Thymus (tissue), 14 donors: ENCODE measurements at places on chromosomes 4 and X.
A peak's percentile ranks its signal among the peaks of the same experiment; 100 is the strongest.

DNA sequence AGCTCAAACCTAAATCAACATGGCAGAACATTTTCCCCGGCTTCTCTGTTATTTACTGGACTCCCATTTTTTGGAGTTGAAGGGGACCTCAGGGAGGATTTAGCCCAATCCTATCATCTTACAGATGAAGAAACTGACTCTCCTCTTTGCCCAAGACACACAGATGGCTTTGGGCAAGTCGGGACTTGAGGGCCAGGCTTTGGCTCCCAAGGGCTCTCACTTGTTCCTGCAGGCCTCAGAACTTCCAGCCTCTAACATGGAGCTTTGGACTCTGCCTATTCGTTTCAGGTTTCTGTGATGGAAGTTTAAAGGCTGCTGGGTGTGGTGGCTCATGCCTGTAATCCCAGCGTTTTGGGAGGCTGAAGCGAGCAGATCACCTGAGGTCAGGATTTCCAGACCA is 59.5 kb downstream of the RHOH start:
- no peak for DNase-seq

GRCh38 chr4:57412259-57413054 is 302.3 kb upstream of the IGFBP7 start:
- DNase-seq: no peak

- no peak for DNase-seq
Measured at GRCh38 chr4:95599777-95600400, 51.1 kb upstream of the UNC5C start.

GRCh38 chr4:7134737-7135388 is 57.5 kb upstream of the SORCS2 start:
- DNase-seq: no peak

DNA sequence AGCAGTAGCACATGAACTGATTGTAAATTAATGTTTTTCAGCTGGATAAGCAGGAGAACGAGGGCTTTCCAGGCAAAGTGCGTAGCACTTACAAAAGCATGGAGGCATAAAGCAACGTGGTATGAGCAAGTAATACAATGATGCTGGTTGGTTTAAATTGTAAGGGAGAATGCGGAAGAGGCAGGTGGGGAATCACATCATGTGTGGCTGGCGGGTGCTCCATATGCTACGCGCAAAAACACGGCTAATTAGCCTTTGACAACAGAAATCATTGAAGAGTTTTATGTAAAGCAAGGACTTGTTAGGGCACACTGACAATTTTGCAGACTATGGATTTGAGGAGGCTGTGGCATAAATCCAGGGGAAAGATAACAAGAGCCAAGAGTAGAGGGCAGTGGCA is 14.6 kb downstream of the SYTL4 start:
- no peak for DNase-seq

DNA sequence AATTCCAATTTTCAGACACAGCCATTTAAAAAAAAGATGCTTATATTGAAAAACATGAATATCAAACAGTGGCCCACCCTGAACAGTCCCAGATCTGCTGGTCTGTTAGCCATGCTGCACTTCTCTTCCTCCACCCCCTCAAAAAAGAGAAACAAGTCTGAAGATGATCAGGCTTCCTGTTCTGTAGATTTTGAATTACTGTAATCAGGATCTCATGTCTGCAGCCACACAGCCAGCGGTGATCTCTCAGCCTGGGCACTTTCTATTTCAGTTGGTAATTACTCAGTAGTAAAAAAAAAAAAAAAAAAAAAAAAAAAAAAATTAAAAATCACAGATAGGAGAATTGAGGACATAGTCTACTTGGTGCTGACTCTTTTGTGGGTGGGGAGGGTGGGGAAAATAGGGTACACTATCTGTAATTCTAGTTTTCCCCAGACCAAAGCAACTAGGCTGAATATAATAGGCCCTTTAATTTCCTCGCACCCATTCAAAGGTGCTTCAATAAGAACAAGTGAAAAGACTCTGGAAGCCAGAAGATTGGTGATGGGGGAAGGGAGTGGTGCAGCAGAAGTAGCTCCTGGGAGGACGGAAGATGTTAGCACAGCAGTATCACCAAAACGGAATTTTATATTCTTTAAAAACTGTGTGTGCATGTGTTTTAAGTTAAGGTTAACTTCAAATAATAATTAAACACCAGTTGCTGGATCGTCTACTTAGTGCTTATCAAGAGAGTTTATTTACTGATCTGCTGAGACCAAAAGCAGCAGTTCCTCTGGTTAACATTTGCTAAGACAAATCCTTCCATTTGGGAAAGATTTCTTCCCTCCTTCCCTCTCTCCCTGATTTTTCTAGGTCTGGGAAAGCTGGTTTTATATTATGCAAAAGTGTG is 47.0 kb downstream of the SPRY1 start:
- peak; percentile 45 for DNase-seq

DNA sequence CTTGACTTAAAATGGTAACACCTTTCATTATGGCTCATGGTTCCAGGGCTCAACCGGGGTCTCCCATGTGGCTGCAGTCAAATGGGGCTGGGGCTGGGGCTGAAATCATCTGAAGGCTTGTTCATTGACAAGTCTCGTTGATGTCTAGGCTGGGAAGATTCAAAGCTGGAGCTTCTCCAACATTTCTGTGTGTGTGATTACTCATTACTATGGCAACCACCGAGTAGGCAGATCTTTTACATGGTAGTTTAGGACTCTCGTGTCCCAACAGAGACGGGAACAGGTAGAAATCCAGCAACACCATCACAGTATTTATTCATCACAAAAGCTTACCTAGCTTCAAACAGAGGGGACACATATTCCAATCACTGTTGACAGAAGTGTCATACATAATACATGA is 7.8 kb downstream of the YTHDC1 start:
- DNase-seq: peak; percentile 8

- no peak for DNase-seq
Measured at GRCh38 chrX:109720947-109721346, 12.1 kb downstream of the ACSL4 start.

DNA sequence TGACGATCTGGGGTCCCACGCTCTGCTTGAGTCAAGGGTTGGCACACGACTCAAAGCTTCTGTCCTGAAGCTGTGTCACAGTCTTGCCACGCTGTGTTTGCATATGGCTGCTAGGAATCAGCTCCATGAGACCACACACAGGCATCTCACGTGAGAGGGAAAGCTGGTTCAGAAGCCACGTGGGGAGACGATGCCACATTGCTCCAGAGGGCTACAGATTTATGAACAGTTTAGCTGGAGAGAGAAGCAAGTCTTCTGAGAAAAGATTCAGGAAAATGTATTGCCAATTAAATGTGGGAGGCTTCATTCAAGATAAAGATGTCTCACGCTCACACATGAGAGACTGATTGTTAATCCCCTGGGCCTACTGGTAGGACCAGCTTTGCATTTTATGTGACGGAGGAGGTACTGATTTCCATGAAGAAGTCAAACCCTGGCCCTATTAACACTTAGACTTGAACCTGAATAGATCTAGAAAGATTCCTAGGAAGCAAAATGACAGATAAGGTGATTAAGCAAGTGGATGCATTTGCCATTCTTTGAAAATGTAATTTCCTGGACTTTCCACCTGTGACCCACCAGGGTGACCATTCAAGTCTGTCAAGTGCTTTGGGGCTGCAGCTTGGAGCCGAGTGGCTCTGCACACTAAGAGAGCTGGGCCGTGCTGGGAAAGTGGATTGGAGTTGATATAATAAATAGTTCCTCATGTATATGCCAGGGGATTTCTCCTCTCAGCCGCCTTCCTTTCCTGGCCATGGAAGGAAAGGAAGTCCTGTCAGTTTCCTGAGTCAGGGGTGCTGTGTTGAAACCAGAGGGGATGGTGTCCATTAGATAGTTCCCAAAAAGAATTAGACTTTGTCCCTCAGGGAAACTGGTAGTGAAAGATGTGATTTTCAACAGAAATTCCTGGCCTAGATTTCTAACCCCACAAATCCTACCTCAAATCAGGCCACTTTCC is 29.0 kb downstream of the ENPP6 start:
- DNase-seq: no peak

DNA sequence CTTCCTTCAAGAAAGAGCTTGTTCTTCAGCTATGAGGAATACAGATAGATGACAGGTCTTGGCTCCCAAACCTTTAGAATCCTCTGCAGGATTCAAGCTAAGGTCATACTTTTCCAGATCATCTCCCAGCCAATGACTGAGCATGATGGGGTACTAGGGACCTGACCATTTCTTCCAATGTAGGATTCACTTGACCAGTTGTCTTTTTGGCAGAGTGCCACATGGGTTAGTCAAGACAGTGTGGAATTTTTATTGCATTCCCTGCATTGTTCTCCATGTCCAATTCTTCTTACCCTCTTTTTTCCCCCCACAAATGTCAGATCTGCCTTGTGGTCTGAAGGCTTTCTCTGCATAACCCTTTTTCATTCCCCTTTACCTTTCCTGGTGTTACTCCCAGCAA is 99.5 kb downstream of the CCSER1 start:
- DNase-seq: no peak

DNA sequence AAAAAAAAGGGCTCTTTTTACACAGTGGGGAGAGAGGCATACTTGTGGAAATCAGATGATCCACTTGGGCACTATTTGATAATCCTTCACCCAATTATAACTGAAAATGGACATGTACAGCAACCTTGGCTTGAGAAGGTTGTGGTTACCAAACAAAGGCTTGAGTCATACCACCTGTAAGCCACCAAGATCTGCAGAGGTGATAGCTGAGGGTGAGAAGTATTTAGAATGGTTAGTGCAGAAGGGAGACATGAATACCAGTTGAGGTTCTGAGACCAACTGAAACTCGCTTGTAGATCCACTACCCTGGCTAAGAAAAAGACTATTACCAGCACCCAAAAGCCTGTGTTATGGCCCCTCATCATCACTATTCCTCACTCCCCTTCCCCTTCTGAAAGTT is 614.0 kb downstream of the STIM2 start:
- DNase-seq: no peak

DNA sequence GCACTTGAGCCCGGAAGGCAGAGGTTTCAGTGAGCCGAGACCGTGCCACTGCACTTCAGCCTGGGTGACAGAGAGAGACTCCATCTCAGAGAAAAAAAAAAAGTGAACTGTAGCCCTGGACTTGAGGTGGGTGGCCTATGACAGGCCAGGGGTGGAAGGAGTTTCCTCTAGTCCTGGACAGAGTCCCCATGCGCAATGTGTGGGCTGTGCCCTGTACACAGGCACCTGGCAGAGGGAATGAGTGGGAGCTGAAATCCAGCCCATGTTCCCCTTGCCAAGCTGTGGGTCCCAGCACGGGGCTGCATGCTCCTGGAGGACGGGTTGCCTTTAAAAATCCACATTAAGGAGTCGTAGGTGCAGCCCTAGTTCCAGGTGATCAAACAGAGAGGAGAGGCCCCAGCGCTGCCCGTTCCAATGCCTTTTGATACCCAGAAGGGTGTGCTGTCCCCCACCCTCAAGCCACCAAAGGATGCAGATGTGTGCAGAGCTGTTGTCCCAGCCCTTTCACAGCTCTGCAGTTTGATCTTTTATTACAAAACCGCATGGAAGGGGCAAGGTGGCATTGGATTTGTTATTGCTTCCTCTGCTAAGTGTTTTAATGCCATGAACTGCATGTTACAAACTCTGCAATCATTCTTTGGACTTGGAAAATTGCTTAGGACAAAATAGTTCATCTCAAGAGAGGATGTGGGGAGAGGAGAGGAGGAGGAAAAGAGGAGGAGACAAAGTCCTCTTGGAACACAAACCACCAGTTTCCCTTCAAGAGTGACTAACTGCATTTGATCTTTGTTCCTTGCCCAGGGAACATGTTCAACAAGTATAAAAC is 38.0 kb upstream of the PDK3 start:
- no peak for DNase-seq

GRCh38 chrX:154460326-154460725 is 2.2 kb downstream of the PLXNA3 start:
- DNase-seq: no peak

GRCh38 chrX:112147206-112147605 is 64.6 kb upstream of the TRPC5 start:
- no peak for DNase-seq

GRCh38 chrX:48021026-48021900 is 14.5 kb downstream of the SPACA5 start:
- peak; percentile 79 for DNase-seq

DNA sequence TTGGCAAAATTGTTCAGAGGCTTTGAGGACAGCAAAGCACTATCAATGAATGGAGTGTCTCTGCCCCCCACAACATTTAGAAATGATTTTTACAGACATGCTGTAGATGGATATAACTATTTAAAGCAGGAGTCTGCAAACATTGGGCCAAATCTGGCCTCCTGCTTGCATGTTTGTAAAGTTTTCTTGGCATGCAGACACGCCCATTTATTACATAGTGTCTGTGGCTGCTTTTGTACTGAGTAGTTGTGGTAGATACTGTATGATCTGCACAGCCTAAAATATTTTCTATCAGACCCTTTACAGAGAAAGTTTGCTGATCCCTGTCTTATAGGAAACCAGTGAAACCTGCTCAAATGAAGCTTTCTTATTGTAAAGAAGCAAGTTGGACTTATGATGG is 45.5 kb upstream of the PHEX start:
- no peak for DNase-seq
